NCI-H1048 (cell line): ENCODE measurements at places on chromosomes 7 and 10.

- no peak for DNase-seq
These were observed 22.5 kb upstream of the HIBADH start for GRCh38 chr7:27685209-27685608.

- no peak for DNase-seq
These were observed 294.6 kb upstream of the ZNF32 start for GRCh38 chr10:43943119-43943817.

DNA sequence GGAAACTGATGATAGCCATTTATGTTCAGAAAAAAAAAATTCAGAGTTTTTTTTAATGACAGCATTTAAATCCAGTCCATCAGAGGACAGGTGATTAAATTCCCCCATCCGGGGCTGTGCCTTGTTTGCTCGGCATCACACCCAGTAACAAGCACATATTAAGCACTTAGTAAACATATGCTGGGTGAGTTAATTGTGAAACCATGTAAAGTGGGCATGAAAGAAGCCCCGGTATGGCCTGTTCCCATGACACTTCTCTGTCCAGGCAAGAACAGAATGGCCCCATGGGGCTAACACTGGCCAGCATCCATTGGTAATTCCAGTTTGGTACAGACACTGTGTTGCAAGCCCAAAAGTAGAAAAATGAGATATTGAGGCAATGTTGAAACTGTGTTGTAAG lies 220.8 kb upstream of the RNF32 start:
- no peak for DNase-seq

- no peak for DNase-seq
These were observed 123.0 kb downstream of the SH2D4B start for GRCh38 chr10:80660736-80661135.

- no peak for DNase-seq
These were observed 91.0 kb upstream of the STRIP2 start for GRCh38 chr7:129343099-129343700.

DNA sequence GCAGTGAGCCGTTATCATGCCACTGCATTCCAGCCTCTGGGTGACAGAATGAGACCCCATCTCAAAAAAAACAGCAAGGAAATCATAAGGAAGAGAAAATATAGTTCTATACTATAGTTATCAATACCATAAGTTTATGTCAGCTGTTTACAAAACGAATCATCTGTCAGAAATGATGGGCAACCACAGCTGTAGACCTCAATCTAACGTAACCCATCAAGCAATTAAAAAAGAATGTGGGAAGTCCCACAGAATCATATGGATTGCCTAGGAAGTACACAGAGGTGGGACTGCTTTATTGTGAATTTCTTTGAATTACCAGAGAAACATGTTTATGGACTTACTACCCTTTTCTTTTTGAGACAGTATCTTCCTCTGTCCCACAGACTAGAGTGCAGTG lies 6.9 kb downstream of the NRBF2 start:
- DNase-seq: no peak

DNA sequence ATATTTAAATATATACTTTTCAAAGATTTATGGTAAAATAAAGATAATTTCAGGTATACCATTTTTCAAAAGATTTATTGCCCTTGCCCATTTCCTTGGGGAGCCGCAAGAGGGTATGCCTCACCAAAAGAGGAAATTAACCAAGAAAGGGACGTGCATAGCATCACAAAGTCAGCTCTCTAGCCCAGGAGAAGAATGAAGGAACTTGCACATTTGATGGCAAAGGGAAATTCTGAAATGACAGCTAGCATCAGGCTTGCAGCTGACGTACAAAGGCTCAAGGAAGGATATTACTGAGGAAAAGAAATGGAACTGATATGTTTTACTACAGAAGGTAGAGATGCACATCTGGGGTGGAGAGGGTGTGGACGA lies 93.6 kb upstream of the RSU1 start:
- DNase-seq: no peak

- DNase-seq: no peak
These were observed 3.8 kb upstream of the KAT6B start for GRCh38 chr10:74822521-74823089.

DNA sequence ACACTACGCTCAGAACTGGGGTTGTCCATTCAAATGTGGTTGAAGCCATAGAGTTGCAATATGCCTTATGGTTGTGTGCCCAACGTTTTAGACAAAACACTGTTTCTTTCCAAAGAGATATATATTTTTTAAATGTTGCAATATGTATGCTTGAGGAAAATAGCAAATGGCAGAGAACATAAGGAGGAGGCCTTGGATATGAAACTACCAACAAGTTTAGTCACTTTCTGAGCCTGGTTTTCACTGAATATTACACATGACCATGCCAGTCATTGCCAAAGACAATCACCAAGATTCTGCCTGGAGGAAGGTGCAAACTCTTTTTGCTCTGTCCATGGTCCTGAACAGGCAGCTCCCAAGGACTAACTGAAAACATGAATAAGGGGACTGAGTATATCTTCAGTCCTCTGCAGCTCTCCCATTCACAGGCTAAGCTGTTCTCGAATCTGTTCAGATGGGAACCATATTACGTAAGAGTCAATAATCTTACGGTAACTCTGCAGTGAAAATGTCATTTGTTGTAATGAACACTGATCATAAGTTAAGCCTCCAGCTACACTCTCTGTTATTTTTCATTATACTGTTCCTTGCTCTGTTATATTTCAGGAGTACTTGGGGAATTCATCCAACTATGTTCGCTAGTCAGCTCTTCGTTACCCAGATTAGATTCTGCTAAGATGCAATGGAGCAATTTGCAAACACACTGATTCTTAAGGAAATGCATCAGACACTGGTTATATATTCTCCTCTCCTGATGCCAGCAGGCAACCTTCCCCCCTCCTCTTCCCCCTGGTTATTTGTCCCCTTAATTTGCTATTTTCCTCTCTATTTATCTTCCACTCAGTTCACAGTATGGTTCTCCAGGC lies 90.7 kb upstream of the C1QL3 start:
- DNase-seq: no peak

- DNase-seq: no peak
These were observed 3.9 kb upstream of the PWWP2B start for GRCh38 chr10:132392811-132393694.

- no peak for DNase-seq
These were observed 216.3 kb downstream of the CHCHD3 start for GRCh38 chr7:132865366-132866143.

- DNase-seq: no peak
These were observed 221.3 kb upstream of the FRMD4A start for GRCh38 chr10:14552015-14552414.

DNA sequence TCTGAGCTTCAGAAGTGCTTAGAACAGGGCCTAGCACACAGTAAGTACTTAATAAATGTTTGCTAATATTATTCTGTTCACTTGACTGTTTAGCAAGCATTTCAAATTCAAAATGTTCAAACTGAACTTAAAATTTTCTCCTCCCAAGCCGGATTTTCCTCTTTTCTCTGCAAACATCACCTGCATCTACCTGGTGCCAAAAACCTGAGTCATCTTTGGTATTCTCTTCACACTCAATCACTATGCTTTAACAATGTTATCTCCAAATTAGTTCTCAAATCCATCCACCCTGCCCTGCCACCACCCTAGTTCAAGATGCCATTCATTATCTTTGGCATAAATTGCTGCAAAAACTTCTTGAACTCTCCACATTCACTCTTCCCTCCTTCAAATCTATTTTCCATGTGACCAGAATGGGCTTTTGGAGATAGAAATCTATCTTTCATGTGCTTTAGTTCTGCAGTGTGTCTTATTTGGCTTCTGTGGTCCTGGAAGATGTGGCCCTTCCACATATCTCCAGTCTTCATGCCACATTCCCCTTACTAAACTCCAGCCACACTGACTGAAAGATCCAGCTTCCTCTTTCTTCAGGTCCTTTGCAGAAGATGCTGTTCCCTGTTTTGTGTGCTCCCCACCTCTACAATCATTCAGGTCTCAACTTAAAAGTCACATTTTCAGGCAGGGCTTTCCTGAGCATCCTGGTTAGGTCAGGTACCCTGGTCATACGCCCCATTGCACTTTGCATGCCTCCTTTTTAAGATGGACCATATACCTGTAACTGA lies 2.0 kb downstream of the GGCT start:
- DNase-seq: no peak

DNA sequence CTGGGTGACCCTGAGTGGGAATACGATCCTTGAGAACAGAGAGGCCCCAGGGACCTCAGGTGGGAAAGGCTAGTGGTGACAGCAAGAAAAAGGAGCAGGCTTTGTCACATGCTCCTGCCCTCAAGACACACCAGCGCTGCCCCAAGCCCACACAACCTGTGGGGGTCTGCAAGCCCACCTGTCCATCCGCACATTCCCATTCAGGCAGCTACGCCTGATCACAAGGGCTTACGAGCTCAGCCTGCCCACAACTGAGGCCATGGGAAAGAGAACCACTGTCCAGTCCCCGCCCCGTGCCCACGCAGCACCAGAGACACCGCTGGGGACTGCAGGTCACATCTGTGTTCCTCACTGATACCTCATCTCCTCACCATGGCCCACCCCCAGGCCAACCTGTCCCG lies 26.7 kb downstream of the EBF3 start:
- no peak for DNase-seq

GRCh38 chr7:38796626-38797501 lies 112.1 kb downstream of the VPS41 start:
- DNase-seq: no peak

- no peak for DNase-seq
These were observed 34.0 kb downstream of the PSAP start for GRCh38 chr10:71816936-71817618.

GRCh38 chr10:119671381-119671780 lies 20.2 kb downstream of the BAG3 start:
- no peak for DNase-seq

GRCh38 chr10:80509403-80510161 lies 28.1 kb upstream of the SH2D4B start:
- no peak for DNase-seq

GRCh38 chr10:119103241-119103902 lies 541 bp upstream of the DENND10 start:
- DNase-seq: no peak

DNA sequence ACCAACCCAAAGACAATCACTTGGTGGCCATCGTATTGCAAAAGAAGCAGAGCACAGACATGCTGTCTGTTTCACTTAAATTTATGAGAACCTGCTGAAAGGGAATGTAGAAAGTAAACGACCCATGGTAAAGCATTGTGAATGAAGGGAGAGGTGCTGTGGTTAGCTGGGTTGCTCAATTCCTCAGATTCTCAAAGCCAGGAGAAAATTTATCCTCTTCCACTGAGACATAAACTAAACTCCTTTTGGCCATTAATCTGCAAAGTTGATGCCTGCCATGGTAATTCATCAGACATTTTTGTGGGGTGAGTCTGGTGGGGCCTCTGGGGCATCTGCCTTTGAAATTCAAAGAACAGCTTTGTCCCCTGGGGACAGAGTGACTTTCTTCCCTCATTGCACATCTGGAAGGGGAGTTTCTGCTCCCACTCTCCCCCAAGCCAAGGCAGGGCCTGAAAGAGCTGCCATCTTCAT lies 951.0 kb downstream of the LRMDA start:
- no peak for DNase-seq

GRCh38 chr10:79342295-79342761 lies 4.9 kb upstream of the PPIF start:
- DNase-seq: no peak

DNA sequence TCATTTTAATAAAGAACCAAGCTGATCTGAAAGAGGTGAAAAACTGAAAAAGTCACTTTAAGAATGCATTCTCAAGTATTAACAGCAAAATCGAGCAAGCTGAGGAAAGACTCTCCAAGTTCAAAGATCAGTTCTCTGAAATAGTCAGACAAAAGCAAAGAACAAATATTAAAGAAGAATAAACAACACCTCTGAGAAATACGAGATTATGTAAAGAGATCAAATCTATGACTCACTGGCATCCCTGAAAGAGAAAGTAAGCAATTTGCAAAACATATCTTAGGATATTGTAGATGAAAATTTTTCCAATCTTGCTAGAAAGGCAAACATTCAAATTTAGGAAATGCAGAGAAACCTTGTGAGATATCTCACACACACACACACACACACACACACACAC lies 138.4 kb upstream of the HGF start:
- no peak for DNase-seq

- no peak for DNase-seq
These were observed 409.3 kb downstream of the PARD3 start for GRCh38 chr10:34405611-34406462.

GRCh38 chr7:98464558-98464940 lies 63.7 kb upstream of the BAIAP2L1 start:
- no peak for DNase-seq

DNA sequence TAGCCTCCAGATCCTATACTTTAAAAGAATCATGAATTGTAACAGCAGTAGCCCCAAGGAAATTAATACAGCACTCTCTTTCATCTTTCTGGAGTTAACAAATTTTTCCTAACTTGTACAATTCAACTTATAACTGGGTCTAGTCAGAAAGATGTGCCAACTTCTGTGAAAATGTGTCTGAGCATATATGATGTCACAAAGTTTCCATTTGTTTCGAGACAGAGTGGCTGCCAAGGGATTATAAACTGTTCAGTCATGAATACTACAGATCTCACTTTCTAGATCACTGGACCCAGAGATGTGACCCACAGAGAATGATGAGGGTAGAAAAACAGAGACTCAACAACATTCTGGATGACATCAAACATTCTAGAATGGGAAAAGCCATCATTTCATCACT lies 249.2 kb upstream of the PHF14 start:
- no peak for DNase-seq

GRCh38 chr10:72096115-72097000 lies 8.0 kb upstream of the SPOCK2 start:
- DNase-seq: no peak

- DNase-seq: no peak
These were observed 269.4 kb upstream of the SEMA3D start for GRCh38 chr7:85456254-85456653.

DNA sequence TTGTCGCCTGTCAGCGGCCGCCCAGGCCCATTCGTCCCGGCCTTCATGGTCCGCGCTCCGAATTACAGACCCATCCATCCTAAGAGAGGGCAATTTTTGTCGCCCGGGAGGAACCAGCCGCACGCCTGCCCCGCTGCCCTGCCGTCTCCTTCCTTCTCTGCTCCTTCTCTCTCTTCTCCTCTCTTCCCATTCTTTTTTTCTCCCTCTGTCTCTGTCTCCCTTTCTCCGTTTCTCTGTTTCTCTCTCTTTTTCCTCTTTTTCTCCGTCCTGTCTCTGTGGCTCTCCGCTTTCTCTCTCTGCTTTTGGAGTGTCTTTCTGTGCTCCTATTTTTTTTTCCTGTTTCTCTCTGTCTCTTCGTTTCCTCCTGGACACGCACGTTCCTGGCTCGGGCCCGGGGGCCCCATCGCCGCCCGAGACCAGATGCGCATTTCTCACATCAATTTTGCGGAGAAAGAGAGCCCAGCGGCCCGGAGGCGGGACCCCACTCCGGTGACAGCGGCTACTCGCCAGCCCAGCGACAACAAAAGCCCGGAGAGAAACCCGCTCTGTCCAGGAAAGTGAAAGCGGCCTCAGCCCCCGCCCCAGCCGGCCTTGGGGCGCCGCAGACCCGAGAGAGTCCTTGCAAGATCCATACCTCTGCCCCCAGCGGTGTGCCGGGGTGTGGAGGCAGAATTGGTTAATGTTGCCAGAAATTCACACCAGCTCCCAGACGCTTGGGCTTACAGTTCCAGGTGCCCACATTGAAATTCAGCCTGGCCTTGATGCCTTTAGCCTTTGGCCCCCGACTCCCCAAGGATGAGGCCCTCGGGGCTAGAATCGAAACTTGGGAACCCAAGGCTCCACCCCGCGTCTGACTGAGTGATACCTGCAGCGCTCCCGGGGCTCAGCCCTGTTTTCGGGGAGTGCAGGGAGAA lies 4.1 kb downstream of the LBX1 start:
- DNase-seq: no peak

GRCh38 chr7:25844102-25844870 lies 307.7 kb upstream of the NFE2L3 start:
- no peak for DNase-seq
